ENCODE measurements at places on chromosomes 1 and 21.

- no peak for DNase-seq
Measured at GRCh38 chr1:241077386-241078147, 279.4 kb downstream of the RGS7 start.

- DNase-seq: no peak
Measured at GRCh38 chr1:77465922-77466321, 184.1 kb downstream of the AK5 start.

DNA sequence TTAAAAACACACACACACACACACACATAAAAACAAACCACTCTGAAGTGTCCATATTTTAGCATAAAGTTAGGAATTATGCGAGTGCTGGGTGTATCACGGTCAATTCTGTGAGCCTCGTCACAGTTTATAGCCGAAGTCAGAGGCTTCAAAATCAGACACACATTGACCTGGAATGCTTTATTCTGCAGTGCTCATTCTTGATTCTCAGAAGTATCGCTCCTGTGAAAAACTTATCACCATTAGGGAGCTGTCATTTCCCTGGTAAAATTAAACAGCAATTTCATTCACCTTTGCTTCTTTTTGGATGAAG lies 8.7 kb upstream of the IRF2BP2 start:
- DNase-seq: no peak

DNA sequence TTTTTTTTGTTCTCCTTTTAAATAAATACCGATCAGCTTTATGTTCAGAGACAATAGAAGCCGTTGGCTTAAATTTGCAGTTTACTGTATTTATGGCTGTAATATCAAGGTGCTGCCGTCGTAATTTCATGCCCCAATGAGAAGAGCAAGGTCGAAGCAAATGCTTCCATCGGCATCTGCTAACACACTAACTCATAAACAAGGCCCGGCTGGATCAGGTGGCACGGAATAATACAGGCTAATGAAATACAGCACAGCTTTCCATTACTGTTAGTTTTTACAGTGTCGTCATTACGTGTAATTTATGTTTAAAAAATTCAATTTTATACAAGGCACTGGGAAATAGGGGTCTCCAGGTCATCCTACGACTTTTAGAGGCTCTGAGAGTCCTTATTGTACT lies 119.0 kb downstream of the PEX14 start:
- no peak for DNase-seq

- DNase-seq: no peak
Measured at GRCh38 chr1:35452106-35452774, 105.0 kb downstream of the KIAA0319L start.

DNA sequence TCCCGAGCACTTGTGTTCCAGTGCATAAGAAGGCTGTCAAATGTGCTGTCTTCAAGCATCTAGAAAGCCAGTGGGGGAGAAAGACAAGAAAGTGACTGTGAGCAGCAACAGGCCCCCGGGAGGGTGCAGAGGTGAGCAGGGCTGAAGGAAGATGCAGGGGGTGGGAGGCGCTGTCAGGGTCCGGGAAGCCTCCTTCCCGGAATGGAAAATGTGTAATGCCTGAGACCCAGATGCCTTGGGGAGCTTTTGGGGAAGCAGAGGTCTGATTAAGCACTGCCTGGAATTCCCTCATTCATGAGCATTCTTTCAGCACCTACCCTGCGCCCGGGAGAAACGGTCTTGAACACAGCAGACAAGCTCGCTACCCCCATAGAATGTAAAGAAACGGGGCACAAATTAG lies 1.3 kb downstream of the NPHP4 start:
- DNase-seq: no peak

GRCh38 chr1:37846647-37847339 lies 12.6 kb downstream of the MTF1 start:
- DNase-seq: no peak

DNA sequence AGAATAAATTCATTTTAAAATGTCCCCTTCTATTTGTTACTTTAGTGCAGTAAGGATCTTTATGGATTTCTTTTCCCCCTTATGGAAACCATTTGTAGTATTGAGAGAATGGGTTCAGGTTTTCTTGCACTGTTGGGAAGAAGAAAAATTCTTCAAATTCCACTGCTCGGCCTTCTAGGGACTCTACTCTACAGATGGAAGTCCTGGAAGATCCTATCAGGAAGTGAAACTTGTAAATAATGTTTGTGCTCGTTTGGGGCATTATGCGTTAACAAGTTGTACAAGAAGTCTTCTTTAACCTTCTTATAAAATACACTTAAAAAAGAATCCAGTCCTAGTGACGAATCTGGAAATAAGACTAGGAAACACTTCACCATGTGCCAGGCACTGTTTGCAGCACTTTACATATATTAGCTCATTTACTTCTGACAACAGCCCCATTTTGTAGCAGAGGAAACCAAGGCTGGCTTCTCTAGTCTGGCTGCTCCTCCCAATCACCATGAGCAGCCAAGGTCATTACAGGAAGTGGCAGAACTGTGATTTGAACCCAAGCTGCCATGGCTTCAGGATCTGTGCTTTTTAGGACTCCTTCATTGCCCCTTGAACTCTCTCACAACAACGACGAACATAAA lies 11.8 kb downstream of the LRRC8D start:
- DNase-seq: no peak

DNA sequence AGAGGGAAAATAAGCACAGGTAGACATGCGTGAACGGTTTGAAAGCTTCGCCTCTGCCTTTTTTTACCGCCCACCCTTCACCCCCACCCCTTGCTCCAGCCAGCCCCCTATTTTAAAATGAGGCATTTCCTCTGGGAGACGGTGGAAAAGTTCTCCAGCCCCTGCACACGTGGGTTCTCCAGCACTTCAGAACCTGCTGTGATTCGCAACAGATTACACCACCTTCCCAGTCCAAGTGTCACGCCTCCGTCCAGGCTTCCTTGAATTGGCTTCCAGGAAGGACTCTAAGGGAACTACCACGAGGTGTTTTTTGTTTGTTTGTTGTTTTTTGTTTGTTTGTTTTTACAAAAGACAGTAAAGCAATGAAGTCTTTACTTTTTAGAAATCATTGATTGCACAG lies 2.6 kb downstream of the LRRC7 start:
- DNase-seq: no peak

- DNase-seq: no peak
Measured at GRCh38 chr1:32056598-32056997, 16.1 kb upstream of the TMEM39B start.

GRCh38 chr1:114468710-114469468 lies 42.1 kb downstream of the TRIM33 start:
- no peak for DNase-seq
